ENCODE measurements at places on chromosomes 16 and 17.
A peak's percentile ranks its signal among the peaks of the same experiment; 100 is the strongest.

- no peak for DNase-seq
These were observed 10.4 kb downstream of the LLGL1 start for GRCh38 chr17:18235743-18236256.

DNA sequence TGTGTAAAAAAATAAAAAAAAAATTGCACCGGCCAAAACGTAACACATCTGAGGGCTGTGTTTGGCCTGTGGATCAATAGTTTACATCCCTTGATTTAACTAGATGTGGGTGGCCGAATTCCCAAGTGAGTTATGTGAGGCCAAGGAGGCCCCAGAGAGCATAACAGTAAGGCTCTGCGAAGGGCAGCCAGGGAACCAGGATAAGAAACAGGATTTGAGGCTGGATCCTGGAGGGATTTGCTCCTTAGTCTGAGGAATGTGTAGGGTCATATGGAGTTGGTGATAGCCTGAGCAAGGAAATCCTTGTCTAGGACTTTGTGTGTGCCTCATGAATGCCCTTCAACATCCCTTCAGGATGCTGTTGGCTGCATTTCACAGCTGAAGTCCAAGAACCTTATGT, 2.0 kb downstream of the PHKG2 start:
- no peak for DNase-seq

DNA sequence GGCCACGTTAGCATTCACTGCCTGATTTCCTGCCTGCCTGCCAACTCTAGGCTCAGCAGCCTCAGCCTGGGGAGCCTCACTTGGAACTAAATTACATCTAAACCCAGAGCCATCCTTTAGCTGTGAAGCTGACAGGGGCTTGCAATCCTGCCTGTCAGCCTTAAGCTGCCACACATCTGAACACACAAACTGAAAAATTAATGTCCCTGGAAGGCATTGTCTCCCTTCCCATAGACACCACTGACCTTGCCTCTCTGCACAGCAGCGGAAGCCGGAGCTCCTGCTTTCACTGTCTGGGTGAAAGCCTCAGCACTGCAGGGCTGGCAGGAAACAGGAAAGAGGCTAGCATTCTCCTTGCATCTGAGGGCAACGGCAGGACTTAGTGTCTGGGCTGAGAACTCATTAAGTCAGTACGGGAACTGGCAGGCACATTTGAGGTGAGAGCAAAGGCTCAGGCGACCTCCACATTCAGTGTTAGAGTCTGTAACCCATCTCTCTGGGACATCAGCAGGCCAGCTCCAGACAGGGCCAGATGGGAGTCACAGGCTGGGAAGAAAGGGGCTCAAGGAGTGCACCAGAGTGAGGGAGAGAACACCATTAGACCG, 452.4 kb upstream of the C16orf82 start:
- no peak for DNase-seq

GRCh38 chr16:520847-521246, 6.7 kb upstream of the CAPN15 start:
- no peak for DNase-seq

DNA sequence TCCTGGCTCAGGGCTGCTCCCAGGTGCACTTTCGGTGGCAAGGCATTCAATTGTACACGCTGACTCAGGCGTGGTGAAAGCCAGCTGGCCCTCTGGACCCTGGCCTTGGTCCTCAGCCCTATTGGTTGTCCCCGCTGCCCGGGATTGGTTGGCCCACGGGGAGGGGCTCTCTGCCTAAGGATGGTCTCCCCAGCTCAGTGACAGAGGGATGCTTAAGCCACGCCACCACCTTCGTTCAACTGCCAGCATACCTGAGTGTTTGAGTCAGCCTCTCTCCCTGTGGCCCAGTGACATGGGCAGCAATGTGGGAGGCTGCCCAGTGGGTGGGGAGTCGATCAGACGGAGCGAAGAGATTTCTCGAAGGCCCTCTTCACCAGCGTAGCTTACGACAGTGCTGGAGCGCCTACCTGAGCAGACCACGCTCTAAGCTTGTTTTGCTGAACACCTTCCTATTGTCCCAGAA, 30.3 kb downstream of the IRF8 start:
- no peak for DNase-seq

DNA sequence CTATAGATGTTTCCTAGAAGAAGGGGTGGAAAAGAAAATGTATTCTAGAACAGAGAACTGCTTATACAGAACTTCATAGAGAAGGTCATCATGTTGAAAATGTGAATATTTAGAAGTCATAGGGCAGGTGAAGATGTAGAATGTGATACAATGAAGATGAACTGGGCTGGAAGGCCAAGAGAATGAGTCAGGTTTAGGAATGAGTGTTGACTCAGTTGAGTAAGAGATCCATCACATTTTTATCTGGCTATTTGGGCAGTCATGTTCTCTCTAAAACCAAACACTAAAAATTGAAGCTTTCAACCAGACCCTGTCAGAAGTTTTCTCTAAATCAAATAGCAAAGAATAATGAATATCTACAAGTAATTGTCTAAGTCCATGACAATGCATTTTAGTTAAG, 660.5 kb downstream of the KCNJ2 start:
- DNase-seq: no peak

DNA sequence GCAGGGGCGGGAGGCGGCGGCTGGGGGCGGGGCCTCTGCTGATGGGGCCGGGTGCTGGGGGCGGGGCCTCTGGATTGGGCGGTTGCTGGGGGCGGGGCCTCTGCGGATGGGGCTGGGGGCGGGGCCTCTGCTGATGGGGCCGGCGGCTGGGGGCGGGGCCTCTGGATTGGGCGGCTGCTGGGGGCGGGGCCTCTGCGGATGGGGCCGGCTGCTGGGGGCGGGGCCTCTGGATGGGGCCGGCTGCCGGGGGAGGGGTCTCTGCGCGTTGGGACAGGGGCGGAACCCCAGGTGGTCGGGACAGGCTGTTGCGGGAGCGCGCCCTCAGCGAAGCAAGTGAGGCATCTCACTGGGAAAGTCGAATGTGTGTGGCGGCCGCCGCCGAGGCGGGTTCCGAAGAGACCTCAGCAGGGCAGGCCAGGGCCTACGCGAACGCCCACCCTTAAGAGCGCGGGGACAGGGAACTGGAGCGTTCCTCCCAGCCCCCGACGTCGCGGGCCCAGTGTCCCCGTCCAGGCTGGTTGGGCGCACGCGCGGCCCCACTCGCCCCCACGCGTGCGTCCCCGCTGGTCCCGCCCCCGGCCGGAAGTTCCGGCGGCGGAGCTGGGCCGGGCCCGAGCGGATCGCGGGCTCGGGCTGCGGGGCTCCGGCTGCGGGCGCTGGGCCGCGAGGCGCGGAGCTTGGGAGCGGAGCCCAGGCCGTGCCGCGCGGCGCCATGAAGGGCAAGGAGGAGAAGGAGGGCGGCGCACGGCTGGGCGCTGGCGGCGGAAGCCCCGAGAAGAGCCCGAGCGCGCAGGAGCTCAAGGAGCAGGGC, at the start of gene STUB1:
TSS of gene STUB1 (plus strand) at position 597 of the 811 bp plus-strand sequence. CDS start at position 713, 116 bp downstream.
- peak; percentile 79 for DNase-seq

- DNase-seq: no peak
These were observed 37.7 kb upstream of the MYH10 start for GRCh38 chr17:8668176-8668740.

- no peak for DNase-seq
These were observed 9.9 kb downstream of the PSME3IP1 start for GRCh38 chr16:57175896-57176295.

- DNase-seq: no peak
These were observed 2.2 kb upstream of the DECR2 start for GRCh38 chr16:399340-400019.

DNA sequence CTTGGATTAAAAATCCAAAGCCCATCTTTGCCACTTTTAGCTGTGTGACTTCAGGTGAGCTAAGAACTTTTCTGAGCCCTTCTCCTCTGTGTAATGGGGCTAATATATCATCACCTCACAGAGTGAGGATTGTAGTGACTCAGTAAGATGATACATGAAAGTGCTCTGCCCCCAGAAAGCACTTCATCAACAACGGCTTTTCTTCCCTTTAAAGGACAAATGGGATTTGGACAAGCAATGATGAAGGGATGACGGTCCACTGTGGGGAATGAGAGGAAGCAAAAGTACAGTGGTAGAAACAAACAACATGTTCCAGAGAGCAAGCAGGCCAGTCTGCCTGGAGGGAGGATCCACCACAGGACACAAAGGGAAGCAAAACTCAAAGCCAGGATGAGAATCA, 14.3 kb upstream of the TMED6 start:
- DNase-seq: no peak

GRCh38 chr16:64826374-64826773, 295.5 kb downstream of the CDH11 start:
- no peak for DNase-seq

GRCh38 chr17:61399131-61400065, at the start of gene TBX2:
Gene TBX2, plus strand, starts transcription at chr17:61399843. Its CDS starts 334 bp downstream, at chr17:61400177.
- DNase-seq: no peak

- no peak for DNase-seq
These were observed 8.8 kb downstream of the ST3GAL2 start for GRCh38 chr16:70429888-70430666.

GRCh38 chr16:23608194-23608593, 12.1 kb upstream of the NDUFAB1 start:
- DNase-seq: no peak

GRCh38 chr16:55725055-55725777, 69.4 kb downstream of the SLC6A2 start:
- DNase-seq: no peak

DNA sequence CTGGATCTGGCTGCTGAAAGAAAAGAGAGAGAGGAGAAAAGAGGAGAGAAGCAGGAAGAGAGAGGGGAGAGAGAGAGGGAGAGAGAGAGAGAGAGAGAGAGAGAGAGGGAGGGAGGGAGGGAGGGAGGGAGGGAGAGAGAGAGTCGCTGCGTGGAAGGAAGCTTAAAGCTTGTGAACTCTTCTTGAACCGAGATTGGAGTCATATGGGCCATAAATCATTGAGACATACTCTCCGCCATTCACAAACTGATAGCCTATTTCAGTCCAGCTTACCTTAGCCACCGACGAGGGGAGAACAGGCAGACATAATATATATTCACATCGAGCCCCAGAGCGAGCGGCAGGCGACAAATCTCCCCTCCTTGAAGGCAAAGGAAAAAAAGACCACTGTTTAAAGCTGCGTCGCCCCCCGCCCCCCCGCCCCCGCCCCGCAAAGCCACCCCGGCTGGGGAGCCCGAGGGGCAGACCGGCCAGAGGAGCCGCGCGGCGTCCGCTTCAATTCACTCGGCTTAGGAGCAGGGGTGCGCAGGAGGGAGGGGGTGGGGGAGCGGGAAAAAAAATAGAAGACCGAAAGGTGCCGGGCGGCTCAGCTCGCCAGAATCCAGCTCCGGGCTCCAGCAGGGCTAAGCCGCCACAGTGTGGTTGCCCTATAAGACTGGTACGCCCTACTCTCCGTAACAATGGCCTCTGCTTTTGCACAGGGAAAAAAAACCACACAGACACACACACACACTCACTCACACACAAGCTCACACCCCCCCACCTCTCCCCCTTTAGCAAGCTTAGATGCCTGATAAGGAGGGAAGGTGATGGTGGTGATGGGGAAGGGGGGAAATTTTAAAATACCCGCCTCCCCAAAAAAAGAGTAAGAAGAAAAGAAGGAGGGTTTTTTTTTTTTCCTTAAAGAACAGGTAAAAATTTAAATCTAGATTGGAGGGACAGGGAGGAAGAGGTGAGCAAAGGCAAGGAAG, 10.6 kb upstream of the HOXB2 start:
- DNase-seq: no peak

DNA sequence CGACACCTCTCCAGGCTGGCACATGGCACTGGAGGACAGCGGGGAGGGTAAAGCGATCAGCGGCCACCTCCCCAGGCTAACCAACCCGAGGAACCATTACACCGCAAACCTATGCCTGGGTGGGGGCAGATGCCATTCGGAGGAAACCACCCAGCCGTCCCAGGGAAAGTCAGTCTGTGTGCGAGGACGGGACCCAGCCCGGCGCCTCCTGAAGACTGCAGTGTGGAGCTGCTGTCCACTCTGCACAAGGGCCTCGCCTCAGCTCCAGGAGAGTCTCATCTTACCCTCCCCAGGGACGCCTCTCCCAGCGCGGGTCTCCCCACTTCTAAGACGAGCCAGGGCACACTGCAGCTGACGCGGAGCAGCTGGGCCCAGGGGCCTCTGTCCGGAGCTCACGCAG, 8.0 kb downstream of the SLC38A10 start:
- no peak for DNase-seq

DNA sequence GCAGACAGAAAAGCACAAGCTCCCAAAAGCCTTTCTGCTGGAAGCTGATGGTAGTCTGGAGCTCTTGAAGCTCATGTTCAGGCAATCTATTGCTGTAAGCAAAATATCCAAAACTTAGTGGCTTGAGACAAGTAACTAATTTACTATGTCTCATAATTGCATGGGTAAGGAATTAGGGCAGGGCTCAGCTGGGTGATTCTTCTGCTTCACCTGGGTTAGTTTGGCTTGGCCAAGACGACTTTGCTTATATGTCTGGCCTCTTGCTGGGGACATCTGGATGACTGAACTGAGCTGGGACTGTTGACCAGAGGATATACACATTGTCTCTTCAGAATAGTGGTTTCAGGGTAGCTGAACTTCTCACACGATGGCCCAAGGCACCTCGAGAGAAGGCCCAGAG, 96.8 kb upstream of the WSCD1 start:
- no peak for DNase-seq

DNA sequence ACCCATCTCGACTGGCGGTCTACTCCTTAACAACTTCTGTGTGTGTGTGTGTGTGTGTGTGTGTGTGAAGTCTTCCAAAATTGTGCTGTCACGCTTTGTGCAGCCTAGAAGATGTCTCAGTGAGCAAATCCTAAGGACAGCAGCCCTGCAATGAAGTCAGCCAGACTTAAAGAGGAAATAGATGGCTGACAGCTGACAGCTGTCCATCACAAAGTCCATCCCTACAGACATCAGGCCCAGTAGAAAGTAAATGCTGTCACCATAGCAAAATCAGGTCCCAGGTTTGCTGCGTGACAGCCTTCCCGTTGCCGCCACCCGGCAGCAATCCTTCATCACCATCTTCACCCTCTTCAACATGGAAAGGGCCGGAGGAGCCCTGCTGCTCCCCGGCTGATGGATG, 416.0 kb downstream of the SOX9 start:
- no peak for DNase-seq

GRCh38 chr16:4832698-4833343, 14.3 kb downstream of the GLYR1 start:
- DNase-seq: no peak

DNA sequence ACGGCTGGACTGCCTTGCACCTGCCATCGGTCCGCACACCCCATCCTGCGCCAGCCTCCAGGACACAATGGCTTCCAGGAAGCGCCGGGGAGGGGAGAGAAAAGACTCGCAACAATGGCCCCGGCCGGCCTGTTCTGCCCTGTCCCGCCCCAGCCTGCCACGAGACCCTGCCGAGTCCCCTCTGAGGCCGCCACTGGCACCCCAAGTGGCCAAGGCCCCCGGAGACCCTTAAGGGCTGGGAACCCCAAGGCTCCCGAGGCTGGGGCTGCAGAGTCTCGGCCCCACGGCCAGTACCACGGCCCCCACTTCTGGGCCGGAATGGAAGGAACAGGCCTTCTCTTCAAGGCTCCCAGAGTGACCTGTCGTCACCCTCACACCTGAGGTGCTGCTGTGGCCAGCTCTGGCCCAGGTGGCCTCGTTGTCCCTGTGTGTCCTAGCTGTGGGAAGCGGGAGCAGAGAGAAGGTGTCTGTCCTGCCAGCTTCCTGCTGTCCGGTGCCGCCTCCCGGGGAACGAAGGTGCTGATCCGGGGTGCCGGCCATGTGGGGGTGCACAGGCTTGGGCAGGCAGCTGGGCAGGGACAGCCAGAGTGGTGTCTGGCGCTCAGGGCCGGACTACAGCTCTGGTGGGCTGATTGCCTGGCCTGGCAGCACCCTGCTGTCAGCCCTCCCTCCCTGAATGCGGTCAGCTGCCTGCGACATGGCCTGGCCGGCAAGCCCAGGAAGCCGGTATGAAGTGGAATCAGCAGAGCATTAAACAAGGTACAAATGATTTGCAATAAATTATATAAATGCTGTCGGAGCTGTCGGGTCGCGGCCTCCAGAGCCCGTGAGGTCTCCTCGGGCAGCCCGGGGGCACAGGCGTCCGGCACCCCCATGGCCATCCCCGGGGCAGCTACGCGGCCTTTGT, 8.2 kb upstream of the CACNA1H start:
- DNase-seq: no peak

Measured in CD4-positive, alpha-beta T cell treated with Interleukin-15 for 4 hours (primary cell).